Adipose tissue (tissue), 3 donors: ENCODE measurements at places on chromosomes 3 and 15. TPM values are rescaled to one million over a fixed set of nuclear protein-coding genes. Genes with fewer than 3 reads are reported as not detected.

The PLXNA1 gene
- 5.6 TPM for polyA plus RNA-seq

The CASR gene
- polyA plus RNA-seq: under 0.01 TPM

The KBTBD12 gene
- polyA plus RNA-seq: 0.06 TPM

The HIGD2B gene
- polyA plus RNA-seq: not detected

The KNG1 gene
- polyA plus RNA-seq: not detected

The ALPK3 gene
- polyA plus RNA-seq: 5.7 TPM

The EPHB3 gene
- 2.2 TPM for polyA plus RNA-seq

The SQOR gene
- polyA plus RNA-seq: 40.9 TPM
